ENCODE measurements at places on chromosomes 7 and 10.

DNA sequence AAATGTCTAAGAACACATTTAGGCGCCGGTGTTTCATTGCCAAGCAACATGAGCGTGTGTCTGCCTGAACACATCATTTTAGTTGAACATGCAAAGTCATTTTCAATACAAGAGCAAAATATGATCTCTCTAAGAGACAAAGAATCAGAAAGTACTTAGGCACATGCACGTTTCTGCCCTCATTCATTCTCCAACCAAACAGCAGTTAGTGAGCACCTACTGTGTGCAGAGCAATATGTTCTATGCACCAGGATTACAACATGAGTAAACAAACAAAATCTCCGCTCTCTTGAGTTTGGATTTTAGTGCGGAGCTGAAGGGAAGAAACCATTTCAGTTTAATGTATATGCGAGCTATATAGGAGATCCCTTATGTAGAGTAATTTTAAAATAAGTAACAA, 71.6 kb upstream of the KLF6 start:
- DNase-seq = no peak

- DNase-seq = no peak
These were observed 31.3 kb downstream of the TACC2 start for GRCh38 chr10:122020226-122020625.

- no peak for DNase-seq
These were observed 43.4 kb downstream of the PSPH start for GRCh38 chr7:56007891-56008290.

DNA sequence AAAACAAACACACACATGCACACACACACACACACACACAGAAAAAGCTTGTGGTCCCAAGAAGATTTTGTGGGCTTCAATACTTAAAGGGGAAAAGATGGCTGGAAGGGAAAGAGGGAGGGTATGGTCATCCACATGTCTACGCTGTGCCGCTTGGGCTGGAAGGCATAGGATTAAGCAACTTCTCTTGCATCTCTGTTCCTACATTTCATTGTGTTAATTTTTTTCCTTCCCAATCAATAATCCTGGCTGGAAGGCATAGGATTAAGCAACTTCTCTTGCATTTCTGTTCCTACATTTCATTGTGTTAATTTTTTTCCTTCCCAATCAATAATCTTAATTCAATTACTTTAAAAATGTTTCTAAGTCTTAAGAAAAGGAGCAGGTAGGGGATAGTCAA, 30.6 kb downstream of the C10orf120 start:
- no peak for DNase-seq

GRCh38 chr7:105581066-105581811, at the start of gene EFCAB10:
EFCAB10 (minus strand) TSS chr7:105581493; CDS start chr7:105581463, 30 bp downstream.
- no peak for DNase-seq

DNA sequence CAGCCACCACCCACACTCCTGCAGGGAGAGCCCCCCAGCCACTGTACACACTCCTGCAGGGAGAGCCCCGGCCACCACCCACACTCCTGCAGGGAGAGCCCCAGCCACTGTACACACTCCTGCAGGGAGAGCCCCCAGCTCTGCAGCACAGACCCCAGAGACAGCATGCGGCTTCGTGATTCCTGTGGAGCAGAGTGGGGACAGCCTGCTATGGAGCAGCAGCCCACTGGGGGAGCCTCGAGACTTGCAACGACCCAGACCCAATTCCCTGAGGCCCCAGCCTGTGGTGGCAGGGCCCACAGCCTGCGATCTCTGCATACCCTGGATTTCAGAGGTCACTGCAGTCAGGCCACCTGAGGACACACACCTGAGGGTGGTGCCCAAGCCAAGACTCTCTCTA, 523.1 kb downstream of the DNAJB6 start:
- no peak for DNase-seq

DNA sequence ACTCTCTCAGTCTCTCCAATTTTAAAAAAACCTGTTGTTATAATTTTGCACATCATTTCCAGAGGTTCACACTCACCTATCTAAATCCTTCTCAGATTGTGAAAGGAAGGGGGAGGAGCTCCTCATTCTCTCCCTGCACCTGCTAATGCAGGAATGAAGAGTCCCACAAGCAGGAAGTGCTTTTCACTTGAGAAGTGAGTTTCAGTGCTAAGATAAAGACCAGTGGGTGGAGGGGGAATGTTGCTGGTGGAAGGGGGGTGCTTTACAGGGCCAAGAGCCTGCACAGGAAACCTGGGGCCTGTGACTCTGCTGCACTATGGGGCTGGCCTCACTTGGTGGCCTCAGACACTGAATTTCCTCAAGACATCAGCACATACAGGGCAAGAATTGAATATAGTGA, 176.4 kb downstream of the PTPN20 start:
- no peak for DNase-seq

GRCh38 chr10:42987121-42987541, 89.7 kb upstream of the RET start:
- DNase-seq = no peak

DNA sequence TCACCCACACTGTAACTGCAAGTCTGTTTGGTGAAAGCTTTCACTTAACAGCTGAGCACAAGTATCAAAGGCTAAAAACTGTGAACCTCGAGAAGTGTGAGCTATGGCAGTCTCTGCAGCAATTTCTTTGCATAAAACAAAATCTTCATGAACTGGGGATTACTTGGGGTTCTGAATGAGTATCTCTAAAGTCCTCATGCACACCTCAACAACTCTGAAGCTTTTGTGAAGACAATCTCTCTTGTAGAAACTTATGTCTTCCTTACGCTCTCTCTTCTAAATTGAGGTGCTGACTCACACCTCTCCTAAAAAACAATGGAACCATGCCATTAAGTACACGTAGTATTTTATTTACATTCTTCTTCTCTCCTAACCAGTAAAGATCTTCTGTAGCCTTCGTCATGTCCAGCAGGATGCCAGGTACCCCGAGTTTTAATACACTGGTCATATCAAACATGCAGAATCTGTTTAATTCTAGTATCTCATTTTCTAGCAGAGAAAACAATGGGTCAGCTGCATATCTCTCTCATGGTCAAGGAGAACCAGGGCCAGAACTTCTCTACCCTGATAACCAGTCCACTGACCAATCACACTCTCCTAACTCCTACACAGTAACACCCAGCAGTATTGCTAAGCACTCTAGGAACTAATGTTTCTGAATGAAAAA, 76.9 kb downstream of the UBE2H start:
- no peak for DNase-seq

DNA sequence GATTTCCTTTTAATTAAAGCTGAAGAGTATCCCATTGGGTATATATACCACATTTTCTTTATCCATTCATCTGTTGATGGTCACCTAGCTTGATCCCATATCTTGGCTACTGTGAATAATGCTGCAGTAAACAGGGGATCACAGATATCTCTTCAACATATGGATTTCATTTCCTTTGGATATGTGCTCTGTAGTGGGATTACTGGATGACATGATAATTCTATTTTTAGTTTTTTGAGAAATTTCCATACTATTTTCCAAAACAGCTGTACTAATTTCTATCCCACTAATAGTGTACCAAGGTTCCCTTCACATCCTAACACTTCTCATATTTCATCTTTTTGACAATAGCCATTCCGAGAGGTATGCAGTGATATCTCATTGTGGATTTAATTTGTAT, 48.8 kb upstream of the PRPS1L1 start:
- DNase-seq = no peak

DNA sequence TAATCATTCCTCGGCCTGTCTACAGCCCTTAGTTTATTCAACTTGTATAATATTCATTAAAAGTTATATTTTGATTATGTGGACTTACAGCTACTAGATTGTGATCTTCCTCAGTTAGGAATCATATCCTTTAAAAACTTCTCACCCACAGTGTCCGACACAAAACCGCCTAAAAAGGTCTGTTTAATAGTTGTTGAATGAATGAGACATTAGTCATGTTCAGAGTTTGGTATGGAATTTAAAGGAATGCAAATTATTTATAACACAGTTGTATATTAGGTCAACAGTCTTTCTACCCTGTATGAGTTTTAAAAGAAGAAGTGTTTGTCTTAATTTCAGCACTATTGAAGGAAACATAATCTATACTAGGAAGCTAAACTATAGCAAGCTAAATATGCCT, 390.0 kb downstream of the ARL4A start:
- no peak for DNase-seq

DNA sequence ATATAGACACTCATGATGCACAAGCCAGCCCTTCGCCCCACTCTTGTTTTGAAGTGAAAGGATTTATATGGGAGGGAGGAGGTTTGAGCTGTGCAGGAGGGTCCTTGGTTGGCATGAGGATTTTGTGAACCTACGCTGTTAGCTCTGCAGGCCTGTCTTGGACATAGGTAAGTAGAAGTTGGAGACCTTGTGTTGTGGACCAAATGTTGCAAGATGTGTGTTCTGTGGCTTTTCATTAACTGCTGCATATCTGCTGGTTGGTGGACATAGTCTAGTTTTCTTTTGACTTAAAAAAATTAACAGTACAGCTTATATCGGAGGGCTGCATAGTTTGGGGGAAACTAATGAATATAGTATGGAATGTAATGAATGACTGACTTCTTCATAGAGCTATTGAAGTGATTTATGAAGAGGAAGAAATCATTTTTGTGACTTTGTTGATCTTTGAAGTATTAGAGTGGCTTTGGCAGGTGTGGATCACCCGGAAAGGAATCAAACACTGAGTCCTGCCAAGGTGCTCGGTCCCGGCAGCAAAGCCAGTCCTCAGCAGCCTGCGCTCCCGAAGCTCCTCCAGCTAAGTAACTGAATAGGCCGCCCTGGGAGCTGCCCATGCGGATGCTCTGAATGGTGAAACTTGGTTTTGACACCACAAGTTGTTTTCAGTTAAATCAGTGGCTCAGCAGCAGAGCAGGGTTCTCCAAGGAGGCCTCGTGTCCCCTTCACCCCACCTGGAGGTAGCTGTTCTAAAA, 3.2 kb downstream of the MGMT start:
- DNase-seq = no peak

DNA sequence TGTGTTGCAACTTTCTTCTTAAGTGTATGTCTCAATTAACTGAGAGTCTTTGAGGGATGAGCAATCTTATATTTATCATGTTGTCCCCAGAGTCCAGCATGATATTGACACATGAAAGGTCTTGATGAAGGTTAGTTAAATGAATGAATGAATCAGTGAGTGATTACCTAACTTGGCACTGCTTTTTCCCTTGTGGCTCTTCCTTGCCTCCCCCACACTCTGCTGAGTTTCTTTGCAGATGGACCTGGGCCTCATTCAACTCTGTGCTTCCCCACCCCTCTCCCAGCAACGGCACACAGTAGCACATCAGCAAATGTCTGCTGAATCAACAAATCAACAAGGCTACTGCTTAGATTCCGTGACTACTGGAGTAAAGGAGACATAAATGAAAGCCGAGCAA, 235.1 kb upstream of the CXCL12 start:
- DNase-seq = no peak

- no peak for DNase-seq
These were observed 3.1 kb downstream of the NRP1 start for GRCh38 chr10:33331379-33331694.

- no peak for DNase-seq
These were observed 1.3 kb downstream of the HOXA7 start for GRCh38 chr7:27154901-27155815.

DNA sequence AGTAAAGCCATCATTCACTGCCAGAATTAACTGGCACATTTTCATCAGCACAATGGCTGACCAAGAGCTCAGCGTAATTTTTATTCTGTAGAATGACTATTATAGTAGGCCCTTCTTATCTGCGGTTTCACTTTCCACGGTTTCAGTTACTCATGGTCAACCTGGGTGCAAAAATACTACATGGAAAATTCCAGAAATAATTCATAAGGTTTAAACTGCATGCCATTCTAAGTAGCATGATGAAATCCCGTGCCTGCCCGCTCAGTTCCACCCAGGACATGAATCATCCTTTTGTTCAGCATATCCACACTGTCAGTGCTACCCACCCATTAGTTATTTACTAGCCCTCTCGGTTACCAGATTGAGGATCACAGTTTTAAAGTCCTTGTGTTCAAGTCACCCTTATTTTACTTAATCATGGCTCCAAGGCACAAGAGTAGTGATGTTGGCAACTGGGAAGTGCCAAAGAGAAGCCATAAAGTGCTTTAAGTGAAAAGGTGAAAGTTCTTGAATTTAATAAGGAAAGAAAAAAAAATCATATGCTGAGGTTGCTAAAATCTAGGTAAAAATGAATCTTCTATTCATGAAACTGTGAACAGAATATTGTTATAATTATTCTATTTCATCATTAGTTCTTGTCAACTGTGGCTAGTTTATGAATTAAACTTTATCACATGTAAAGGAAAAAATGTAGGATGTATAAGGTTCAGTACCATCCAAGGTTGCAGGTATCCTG, 204.9 kb downstream of the DOCK4 start:
- no peak for DNase-seq

DNA sequence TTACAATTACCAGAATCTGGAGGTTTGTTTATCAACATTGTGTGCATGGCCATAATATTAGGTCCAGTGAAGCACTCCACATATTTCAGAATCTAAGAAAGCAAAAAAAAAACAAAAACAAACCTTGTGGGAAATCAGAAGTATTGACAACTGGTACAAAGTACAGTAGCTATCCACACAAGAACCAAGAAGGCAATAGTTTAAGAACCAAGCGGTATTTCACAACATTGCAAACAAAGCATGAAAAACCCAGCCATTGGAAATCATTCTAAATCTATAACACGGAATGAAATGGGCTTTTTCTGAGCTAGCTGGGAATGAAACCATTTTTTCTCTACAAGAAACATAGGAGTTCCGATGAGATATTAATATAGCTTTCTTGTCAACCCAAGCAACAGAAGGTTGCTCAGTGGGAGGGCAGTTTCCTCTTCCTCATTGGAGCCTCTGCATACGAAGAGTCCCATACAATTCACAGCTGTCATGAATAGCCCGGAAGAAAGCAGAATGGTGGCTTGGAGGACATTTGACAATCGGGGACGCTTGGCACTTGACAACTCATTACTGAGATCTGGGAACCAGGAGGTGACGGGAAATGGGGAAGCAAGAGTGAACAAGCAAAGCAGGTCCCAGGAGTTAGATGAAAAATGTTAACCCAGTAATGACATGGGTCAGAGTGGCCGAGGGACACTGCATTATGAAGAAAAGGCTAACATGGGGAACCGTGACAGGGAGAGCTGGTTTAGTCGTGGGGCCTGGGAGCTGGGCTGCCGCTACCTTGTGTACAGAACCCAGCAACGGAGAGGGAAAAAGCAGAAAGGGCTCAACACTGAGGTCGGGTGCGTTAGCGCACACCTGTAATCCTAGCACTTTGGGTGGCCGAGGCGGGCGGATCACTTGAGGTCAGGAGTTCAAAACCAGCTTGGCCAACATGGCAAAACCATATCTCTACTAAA, 7.8 kb downstream of the PHYH start:
- no peak for DNase-seq

GRCh38 chr7:157855452-157856213, 518.8 kb downstream of the DNAJB6 start:
- no peak for DNase-seq

- DNase-seq = no peak
These were observed 63.1 kb upstream of the ANKRD1 start for GRCh38 chr10:90983914-90984549.

DNA sequence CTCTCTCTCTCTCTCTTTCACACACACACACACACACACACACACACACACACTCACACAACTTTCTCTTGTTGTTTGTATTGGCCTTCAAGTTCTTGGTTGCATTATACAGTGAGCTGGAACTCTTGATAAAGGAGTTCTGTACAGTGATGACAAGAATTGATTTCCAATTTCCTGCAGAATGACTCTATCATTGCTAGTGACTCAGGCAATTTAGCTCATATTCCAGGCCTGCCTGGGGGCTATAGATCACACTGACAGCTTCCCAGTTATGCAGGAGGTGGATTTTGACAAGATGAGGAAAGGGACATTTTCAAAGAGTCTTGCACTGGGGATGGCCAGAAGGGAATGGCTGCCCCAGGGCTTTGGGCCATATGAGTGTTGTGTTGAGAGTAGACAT, 508.8 kb downstream of the TYW1 start:
- no peak for DNase-seq

- DNase-seq = no peak
These were observed 237.3 kb downstream of the AHR start for GRCh38 chr7:17535776-17536175.
